ENCODE measurements at places on chromosomes 11 and 22.
A peak's percentile ranks its signal among the peaks of the same experiment; 100 is the strongest.

DNA sequence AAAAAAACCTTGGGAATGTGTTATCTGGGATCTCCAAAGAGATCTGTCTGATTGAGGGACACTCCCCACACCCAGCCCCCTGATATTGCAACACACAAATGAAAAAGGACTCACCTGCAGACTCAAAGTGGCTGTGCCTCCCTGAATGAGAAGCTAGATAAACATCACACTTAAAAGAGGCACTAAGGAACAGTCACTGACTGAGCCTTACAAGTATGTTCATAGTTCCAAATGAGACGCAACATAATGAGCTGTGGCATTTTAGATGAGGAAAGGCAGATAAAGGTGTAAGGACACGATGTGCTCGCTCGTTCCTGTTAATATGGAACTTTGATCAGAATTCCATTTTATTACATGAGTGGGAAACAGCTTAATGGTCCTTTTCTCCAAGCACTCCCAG lies 21.0 kb upstream of the CFAP300 start:
- no peak for DNase-seq

DNA sequence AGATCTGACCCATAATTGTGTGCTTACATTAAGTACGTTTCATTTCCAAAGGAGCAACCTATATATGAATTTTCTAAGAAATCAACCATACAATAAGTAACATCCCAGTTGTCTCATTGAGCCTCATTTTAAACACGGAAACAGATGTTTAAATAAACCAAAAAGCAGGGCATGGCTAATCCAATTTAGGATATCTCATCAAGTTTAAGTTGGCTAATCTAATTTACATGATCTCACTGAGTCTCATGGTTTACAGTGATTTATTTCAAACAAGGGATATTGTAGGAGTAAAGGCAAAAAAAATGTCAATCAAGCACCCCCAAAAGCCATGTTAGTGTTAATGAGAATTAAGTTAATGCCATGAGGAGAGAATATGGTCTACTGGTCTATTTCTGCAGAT lies 499.8 kb upstream of the CCDC90B start:
- no peak for DNase-seq

DNA sequence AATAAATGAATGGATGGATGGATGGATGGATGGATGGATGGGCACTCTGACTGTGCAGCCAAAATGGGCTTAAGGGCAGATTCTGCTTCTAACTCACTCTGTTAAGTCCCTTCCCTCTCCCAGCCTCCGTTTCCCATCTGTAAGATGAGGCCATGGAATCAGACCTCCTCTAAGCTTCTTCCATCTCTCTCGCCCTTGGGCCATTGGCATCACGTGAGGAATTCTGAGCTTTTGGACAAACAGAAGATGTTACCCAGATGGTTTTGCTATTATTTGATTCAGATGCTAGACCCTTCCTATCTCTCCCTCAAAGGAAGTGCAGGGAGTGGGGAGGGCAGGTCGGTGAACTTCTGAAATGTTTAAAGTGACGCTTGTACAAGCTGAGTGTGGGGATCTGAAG lies 4.0 kb upstream of the CYTH4 start:
- DNase-seq, result no peak

DNA sequence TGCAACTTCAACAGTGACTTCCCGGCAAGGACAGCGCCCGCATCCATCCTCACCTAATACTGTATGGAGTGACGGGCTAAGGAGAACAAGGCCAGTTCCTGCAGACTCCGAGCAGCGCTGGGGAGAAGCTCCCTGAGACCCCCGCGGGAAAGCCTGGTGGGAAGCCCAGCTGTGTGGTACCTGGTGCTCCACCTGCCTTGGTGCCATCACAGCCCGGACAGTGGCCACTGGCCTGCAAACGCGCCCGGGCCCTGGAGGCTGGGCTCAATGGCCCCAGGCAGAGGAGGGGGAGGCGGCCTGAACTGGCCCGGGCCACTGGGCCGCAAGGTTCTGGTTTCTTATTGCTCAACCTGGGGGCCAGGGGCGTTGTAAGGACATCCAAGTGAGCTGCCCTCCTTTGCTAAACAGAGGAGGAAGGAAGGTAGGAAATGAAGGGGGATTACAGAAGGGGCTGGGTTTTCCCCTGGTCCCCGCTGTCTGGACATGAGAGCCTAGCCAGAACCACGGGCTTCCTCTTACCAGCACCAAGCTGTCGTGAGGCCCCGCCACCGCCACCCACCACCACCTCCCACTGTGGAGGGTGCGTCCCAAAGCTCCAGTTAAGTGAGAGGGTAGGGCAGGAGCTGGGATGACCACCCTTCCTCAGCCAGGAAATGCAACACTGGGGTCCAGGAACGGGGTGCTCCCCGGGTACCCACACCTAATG lies 8.5 kb upstream of the CDC42BPG start:
- no peak for DNase-seq

GRCh38 chr11:10792385-10793068 lies 16.2 kb downstream of the EIF4G2 start:
- peak; percentile 72 for DNase-seq

- DNase-seq, result no peak
Measured at GRCh38 chr11:122259195-122259821, 143.3 kb upstream of the BLID start.

DNA sequence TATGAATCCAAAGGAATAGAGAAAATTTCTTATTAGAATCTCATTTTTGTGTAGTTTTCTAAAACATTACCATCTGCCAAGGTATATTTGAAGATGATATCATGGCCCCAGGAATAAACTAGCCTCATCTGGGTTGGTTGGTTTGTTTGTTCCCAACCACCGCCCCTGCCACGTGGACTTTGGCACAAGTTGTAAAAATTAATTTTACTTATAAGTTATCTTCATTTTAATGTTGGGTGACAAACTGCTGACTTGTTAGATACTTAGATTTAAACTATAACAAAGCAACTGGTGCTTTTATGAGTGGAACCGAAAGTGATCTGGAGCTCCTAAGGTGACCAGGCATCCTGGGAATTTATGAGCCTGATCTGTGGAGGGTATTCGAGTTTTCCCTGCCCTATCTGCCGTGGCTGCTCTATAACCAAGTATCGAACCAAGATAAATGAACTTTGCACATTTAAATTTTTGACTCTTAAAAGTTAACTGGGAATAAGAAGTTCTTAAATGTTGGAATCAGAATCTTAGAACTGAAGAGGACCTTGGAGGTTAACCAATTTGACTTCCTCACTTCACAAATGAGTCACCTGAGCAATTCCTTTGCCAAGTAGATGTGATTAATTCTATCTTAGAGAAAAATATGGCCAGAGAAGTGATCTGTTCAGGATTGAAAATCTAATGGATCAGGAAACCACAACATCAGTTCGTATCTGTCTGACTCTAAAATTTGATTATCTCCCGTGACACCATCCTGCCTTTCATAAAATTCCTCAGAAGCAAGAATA lies 129.1 kb upstream of the ARHGAP42 start:
- DNase-seq, result no peak

GRCh38 chr11:34643846-34644245 lies 23.0 kb downstream of the EHF start:
- no peak for DNase-seq

DNA sequence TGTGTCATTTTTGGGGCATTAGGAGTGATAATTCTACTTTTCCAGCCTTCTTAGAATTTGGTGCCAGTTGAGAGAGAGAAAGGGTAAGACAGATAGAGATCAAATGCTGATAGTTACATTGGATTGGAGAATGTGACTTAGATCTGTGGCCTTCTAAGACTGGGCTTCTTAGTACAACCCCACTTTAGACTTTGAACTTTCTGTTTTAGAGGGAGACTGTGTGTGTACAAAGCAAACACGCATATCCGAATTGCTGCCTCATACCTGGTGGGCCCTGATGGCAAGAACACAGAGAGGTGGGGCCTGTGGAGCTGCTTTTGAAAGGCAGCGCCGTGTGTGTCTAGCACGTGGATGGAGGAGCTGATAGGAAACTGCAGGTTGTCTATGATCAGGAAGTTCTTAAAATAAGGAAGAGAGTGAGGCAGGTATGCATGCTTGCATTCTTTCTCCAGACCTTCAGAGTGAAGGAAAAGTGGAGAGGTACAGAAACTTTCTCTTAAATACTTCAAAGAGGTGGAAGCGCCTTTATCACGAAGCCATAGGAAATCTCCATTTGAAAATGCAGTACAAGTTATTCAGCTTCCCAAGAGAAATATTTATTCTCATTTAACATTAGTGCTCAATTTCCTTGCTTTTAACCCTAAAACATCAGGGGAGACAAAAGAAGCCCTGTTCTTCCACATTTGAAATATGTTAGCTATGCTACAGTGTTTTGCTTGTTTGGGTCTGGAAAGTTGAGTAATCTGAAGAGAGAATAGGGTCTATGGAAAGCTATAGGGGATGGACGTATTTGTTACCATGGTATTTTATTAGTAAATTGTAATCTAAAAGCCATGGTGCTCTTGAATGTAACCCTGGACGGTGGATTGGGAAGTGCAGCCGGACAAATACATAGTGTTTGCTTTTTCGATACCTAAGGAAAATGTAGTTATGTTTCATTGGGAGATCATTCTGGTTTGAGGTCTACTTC lies 13.7 kb downstream of the PDHX start:
- DNase-seq, result no peak

- no peak for DNase-seq
Measured at GRCh38 chr11:63805844-63806415, 7.3 kb upstream of the SPINDOC start.

DNA sequence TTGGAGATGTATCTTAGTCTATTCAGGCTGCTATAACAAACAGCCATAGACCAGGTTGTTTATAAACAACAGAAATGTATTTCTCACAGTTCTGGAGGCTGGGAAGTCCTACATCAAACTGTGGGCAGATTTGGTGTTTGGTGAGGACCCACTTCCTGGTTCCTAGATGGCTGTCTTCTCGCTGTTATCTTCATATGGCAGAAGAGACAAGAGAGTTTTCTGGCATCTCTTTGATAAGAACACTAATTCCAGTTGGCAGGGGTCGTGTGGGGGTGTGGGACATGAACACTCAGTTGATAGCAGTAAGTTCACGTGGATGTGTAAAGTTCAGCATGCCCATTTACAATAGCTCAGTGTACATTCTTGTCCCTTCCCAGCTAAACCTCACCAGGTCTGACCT lies 41.3 kb upstream of the HMGXB4 start:
- DNase-seq, result no peak

- no peak for DNase-seq
Measured at GRCh38 chr11:61103851-61104423, 1.6 kb downstream of the CD5 start.

- DNase-seq, result no peak
Measured at GRCh38 chr11:69120096-69120875, 35.4 kb upstream of the SMIM38 start.

DNA sequence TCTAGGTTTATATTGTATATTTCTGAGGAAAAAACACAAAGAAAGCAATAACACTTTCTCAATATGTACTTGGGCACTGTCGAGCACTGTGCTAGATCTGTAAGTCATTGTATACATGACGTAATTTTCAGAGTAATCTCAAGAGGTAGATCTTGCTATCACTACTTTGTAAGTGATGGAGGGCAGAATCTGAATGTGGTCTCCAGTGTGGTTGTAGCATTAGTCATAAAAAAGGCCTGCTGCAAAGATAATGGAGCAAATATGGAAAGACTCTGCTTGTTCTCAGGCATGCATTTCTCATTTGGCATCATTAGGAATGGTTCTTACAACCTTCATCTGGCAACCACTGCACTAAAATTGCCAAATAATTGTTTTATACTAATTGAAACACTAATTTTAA lies 419.8 kb upstream of the CCDC179 start:
- no peak for DNase-seq

DNA sequence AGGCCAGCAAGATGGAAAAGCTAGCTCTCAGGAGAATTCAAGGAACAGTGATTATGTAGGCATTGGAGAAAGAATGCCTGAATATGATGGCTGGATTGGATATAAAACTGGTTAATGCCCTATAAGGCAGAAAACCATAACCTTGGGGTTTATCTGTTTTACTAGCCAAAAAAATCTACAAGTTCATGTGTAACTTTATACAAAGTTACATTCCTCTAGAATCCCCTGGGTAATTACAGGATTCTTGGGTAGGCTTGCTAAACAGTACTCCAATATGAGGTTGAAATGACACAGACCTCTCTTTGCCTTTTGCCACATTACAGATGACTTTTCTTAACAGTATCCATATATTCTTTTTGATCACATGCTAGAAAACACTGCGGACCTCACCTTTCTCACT lies 26.0 kb downstream of the TSPAN18 start:
- no peak for DNase-seq

GRCh38 chr11:57416436-57416835 lies 10.5 kb downstream of the SLC43A3 start:
- DNase-seq, result no peak

DNA sequence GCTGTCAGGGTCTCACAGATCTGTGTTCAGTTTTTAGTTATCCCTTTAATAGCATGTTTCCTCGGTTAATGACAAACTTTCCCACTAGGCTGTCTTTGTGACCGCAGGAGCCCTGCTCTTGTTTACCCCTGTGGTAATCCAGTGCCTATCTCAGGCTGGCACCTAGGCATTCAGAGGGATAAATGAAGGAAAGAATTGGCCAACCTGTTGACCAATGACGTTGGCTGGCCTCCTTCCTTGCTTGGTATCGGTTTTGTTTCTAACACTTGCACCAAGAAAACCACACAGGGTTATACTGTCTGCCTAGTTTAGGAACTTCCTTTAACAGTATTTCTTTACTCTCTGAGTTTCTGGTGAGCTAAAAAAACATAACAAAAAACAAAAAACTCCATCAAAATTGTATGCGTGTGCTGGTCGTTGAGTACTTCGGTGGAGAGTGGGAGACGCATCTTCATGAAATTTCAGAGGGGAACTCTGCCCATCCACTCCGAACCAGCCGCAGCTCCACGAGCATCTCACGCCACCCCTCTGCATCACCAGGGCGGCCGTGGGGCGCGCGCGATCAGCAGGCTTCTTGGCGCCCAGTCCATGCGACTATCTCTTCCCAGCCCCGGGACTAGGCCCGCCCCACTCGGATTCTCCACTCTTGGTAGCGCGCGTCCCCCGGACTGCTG lies 563 bp upstream of the ENDOD1 start:
- DNase-seq, result no peak

DNA sequence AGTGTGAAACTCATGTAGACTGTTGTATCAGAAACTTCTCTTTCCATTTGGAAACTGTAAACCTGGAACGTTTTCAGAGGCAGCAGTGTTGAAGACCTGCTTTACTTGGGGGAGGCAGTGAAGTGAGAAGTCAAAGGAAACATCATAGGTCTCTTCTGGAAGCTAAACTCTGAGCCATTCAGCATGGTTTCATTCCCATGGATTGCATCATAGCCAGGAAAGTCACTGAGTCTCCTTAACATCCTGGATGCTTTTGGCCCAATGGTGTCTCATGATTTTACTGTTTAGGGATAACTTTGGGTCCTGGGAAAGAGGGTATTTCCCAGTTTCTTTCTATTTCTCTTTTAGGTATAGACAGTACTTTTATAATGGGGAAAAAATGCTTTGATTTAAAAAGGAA lies 153.2 kb upstream of the E2F8 start:
- no peak for DNase-seq
